GM20000 (cell line): ENCODE measurements at places on chromosomes 3 and 15.

GRCh38 chr15:48915861-48916260 lies 37.9 kb downstream of the EID1 start:
- DNase-seq, result no peak

DNA sequence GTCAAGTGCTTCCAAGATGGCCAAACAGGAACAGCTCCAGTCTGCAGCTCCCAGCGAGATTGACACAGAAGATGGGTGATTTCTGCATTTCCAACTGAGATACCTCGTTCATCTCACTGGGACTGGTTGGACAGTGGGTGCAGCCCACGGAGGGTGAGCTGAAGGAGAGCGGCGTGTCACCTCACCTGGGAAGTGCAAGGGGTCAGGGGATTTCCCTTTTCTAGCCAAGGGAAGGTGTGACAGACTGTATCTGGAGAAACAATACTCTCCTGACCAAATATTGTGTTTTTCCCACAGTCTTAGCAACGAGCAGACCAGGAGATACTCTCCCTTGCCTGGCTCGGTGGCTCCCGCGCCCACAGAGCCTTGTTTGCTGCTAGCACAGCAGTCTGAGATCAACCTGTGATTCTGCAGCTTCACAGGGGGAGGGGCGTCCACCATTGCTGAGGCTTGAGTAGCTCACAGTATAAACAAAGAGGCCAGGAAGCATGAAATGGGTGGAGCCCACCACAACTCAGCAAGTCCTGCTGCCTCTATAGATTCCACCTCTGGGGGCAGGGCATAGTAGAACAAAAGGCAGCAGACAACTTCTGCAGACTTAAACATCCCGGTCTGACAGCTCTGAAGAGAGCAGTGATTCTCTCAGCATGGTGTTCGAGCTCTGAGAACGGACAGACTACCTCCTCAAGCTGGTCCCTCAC lies 293.5 kb upstream of the SUCLG2 start:
- no peak for DNase-seq

GRCh38 chr3:130738241-130738640 lies 8.4 kb downstream of the PIK3R4 start:
- no peak for DNase-seq

GRCh38 chr3:124823206-124823605 lies 64.0 kb downstream of the ITGB5 start:
- DNase-seq, result no peak

DNA sequence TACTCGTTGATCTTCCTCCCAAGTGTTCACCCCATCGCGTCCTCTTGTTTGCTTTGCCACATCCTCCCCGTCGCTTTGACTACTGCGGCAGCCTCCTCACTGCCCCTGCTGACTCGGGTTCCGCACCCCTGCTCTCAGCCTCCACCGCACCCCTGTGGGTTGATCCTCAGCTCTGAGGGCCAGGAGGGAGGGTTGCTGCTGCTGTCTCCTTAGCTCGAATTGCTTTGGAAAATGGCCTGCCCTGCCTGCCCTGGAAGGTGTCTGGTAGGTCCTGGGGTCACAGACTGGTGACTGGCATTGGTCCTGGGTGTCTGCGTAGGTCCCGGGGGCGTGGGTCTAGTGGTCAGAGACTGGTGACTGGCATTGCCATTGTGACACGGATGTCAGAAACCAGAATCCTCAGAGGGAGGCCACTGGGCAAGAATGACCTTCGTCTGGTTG lies 9.4 kb downstream of the MUC4 start:
- no peak for DNase-seq

- DNase-seq, result no peak
Observed at GRCh38 chr3:67610458-67610857, 44.0 kb downstream of the SUCLG2 start.

DNA sequence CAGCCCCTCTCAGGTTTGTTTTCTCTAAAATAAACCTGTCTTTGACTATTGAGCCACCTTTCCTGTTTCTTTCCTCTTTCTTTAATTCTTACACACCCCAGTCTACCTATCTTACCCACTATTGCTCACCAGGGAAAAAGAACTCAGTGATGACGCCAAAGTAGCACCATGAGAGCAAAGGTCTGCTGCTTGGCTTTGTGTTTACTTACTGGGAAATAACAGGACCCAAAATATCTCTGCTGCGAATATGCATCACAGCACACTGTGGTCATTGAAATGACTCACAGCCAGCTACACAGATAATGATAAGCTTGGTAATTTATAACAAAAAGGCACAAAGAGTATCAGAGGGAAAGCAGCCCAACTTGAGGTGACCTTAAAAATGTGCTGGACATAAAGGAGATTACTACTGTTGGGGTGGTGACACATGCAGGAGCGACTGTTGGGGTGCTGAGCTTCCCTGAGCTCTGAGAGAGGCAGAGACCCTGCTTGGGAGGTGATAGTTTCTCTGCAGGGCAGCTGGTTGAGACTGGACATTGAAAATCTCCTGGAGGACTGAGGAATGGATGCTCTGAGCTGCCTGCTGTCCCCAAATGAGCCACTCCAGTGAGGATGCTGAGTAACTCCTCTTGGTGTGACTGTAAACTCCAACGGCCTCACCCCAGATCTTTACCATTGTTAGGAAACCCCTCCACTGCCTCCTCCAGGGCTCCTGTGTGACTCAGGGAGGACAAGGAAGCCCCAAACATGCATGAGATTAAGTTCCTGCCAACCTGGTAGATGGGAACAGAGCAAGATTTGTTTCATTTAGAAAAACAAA lies 14.5 kb downstream of the EFCAB12 start:
- DNase-seq, result peak; percentile 62

GRCh38 chr3:11807686-11808085 lies 39.0 kb downstream of the TAMM41 start:
- DNase-seq, result no peak

DNA sequence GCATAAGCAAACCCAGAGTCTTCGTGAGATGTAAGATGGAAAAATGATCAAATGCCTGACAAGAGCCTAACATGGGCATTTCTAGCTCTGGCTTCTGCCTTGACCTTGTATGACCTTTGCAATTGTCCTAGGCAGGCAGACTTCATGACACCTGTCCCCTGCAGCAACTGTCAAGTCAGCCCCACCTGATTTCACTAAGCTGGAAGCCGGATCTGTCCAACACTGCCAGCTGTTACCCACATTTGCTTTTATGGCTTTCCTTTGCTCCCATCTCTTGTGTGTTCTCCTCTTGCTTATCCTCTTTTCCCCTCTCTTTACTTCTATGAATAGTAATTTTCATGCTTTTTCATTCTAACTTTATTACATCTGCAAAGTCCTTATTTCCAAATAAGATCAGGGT lies 48.5 kb upstream of the TNIK start:
- no peak for DNase-seq

- no peak for DNase-seq
Observed at GRCh38 chr15:101813803-101814534, 2.0 kb downstream of the OR4F15 start.

- no peak for DNase-seq
Observed at GRCh38 chr3:178140531-178141304, 395.5 kb upstream of the KCNMB2 start.

DNA sequence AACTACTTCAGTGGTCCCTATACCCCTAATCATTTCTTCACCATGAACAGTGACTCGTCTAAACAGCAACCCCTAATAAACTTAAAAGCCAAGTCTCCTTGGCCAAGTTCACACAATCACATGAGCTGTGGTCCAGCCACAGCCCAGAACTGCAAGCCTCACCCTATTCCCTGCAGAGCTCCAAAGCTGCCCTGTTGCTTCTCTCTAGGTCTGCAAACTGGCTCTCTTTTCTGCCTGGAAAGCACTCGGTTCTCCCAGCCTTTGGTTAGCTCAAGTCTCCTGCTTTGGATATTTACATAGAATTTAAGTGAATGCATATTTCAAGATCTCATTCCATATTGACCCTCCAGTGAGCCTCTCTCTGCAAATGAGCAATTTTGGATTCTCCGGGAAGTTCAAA lies 107.0 kb downstream of the TOP2B start:
- DNase-seq, result no peak

DNA sequence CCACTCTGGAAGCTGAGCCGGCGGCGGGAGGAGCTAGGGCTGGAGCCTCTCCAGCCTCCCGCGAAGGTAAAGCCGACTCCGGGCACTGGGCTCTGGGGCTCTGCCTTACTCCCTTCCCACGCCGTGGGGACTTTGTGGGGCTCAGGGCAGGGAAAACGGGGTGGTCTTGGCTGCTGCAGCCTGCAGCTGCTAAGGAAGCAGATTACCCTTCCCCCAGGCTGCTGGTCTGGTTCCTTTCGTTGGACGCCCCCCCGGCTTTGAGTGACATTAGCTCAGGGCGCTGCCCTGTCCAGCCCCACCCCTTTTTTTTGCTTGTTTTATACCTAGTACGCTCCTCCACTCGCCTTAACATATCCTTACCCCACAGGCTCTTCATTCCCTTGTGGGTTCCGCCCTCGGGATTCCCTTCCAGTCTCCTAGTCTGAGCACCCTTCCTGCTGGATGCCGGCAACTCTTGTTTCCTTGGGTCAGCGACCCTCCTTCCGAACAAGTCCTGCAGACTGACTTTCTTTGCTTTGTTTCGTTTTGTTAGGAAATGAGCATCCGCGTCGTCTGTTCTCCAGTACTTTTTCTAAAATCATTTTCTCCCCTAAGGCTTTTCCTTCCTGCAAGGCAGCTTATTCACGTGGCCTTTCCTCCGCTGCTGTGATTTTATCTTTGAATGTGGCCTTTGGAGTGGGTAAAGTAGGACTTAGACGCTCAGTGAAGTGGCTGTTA lies 551 bp downstream of the DNAJC13 start:
- peak; percentile 63 for DNase-seq

- no peak for DNase-seq
Observed at GRCh38 chr15:89926158-89926557, 13.4 kb upstream of the ARPIN start.

DNA sequence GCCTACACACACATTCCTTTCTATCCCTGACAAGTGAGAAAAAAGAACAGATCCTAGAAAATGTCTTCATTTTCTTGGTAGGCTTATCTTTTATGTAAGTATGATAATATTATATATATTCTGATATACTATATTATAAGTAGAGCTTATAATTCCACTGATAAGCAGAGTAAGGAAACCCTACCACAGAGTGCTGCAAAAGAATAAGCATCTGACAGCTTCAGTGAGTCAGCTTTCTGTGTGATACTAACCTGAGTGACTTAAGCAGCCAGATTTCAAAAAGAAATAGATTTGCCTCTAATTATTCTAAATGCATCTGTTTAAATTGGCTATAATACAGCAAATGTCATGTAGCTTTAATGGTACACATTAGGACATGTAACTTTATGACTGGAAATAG lies 656.0 kb downstream of the MCTP2 start:
- DNase-seq, result no peak

- no peak for DNase-seq
Observed at GRCh38 chr15:25616471-25616870, 177.6 kb upstream of the UBE3A start.

DNA sequence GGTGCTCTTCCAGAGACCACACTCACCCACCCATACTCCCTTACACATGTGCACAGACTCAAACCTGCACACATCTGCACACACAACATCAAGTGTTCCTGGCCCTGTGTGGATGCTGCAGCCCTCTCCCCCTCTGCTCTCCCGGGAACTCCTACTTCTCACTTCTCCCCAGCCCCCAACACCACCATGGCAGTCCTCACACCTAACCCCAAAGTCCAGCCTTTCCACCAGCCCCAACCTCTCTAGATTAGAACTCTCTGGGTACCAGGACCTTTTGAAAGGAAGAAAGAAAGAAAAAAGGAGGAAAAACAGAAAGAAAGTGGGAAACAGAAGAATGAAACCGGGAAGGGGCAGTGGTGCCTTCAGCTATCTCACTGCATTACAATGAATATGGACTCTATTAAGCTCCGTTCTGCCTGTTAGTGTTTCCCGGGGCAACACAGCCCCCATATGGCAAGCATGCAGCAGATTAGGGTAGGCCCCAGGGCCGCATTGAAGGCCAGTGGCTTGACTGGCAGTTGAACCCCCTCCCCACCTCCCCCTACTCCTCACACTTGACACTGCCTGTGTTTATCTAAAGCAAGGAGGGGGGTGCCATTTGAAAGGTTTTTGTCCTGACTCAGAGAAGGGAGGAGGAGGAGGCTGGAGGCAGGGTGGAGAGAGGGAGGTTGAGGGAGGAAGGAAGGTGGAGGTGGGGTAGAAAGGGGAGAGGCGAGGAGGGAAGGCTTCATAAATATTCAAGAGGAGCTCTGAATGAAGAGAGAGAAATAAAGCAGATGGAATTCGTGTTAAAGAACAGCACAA lies 30.1 kb downstream of the BOC start:
- no peak for DNase-seq

DNA sequence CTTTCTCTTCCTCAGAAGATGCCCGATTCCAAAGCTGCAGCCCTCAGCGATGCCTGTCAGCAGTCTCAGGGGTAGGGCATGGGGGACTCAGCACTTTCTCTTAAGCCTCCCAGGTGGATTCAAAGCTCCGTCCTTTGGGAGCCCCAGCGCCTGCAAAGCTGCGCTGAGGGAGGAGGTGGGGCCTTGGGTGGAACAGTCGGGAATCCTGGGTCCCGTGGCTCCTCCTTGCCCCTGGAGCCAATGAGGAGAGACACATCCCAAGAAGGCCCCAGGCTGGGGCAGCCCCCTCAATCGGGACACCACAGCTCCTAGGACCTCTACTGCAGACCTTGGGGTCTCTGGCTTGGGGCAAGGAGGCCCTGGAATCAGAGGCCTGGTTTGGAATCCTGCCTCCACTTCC lies 227.5 kb upstream of the IGF1R start:
- no peak for DNase-seq

DNA sequence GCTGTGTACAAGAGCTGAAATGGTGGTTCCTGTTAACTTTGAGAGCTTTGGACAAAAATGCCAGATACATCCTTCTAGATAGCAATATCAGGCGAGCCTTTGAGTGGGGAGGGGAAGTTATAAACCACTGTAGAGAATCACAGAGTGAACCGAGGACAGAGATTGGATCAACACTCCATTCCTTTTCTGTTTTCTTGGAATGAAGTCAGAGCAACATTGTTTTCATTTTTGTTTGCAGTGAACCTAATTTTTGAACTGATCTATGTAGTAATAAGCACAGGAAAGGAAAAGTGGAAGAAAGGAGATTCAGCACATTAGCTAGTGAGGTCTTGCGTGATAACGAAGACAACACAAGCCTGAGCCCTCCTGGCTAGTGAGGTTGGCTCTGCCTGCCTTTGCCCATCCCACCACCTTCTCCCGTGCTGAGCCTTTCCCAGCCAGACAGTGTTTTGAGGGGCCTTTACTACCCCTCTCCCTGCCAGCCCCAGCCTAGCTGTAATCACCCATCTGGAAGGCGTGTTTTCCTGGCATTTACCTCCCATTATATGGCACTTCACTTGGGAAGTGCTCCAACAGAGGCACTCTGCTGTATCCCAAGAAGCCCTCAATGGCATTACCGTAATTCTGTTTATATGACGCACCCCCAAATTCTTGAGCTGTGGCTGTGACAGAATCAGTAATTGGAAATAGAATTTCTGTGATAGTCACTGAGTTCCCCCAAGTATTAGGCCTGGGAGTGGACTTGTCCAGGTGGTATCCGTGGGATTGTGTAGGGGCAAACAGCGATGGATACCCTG lies 129.8 kb downstream of the CACNA1D start:
- no peak for DNase-seq
